ENCODE measurements at places on chromosomes 1 and 21.

DNA sequence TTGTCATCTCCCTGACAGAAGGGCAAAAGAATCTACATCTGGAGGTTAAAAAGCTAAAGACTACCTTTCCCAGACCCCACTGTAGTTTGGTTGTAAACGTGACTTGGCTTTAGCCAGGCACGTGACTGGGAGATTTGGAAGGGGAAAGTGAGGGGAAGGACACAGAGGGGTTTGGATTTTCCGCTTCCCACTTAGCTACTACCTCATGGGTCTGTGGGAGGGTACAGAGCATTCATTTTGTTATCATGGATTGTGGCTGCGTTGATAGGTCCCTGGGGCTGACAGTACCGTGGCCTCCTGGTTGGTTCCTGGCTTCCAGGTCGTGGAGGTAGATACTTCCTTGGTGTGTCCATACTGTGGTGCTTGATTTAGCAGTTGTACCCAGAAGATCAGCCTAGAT lies 2.6 kb downstream of the CHD1L start:
- DNase-seq: no peak

- no peak for DNase-seq
These were observed 19.3 kb upstream of the ZNF326 start for GRCh38 chr1:89975540-89976125.

GRCh38 chr1:150575072-150575489 lies 4.3 kb downstream of the MCL1 start:
- no peak for DNase-seq

GRCh38 chr1:172638249-172638648 lies 20.7 kb upstream of the FASLG start:
- no peak for DNase-seq

DNA sequence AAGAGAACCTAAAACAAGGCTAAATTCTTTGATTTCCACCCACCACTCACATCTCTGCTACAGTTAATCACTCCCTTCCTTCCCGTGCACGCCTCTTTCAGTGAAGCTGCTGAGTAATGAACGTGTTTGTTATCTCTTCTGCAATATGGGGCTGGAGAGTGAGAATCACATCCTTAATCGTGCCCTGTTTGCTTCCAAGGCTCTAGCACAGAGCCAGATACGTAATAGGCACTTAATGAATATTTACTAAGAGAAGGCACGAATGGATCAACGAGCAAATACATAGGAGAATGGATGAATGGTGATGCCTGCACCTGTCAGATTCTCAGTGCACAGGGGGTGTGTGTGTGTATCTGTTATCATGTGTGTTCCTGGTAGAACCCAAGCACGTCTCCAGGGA lies 22.1 kb upstream of the FAM43B start:
- no peak for DNase-seq

Data from pons (tissue), 1 donor.